ENCODE measurements at places on chromosomes 11 and 22.

DNA sequence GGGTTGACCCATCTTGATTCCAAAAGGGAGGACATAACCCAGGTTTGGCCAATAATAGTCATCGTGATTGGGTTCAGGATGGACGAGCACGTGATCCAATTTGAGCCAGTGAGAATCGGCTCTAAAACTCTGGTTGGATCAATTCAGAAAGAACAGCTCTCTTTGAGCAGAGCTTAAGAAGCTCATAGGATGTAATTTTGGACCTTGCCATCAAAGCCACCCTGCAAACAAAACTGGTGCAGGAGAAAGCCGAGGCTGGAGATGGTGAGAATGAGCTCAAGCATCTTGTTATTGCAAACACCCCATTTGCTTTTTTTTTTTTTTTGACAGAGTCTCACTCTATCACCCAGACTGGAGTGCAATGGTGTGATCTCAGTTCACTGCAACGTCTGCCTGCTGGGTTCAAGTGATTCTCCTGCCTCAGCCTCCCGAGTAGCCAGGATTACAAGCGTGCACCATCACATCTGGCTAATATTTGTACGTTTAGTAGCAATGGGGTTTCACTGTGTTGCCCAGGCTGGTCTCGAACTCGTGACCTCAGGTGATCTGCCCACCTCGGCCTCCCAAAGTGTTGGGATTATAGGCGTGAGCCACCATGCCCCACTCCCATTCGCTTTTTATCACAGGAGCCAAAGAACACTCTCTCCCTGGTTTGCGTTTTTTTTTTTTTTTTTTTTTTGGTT lies 13.8 kb upstream of the MIAT start:
- no peak for DNase-seq

DNA sequence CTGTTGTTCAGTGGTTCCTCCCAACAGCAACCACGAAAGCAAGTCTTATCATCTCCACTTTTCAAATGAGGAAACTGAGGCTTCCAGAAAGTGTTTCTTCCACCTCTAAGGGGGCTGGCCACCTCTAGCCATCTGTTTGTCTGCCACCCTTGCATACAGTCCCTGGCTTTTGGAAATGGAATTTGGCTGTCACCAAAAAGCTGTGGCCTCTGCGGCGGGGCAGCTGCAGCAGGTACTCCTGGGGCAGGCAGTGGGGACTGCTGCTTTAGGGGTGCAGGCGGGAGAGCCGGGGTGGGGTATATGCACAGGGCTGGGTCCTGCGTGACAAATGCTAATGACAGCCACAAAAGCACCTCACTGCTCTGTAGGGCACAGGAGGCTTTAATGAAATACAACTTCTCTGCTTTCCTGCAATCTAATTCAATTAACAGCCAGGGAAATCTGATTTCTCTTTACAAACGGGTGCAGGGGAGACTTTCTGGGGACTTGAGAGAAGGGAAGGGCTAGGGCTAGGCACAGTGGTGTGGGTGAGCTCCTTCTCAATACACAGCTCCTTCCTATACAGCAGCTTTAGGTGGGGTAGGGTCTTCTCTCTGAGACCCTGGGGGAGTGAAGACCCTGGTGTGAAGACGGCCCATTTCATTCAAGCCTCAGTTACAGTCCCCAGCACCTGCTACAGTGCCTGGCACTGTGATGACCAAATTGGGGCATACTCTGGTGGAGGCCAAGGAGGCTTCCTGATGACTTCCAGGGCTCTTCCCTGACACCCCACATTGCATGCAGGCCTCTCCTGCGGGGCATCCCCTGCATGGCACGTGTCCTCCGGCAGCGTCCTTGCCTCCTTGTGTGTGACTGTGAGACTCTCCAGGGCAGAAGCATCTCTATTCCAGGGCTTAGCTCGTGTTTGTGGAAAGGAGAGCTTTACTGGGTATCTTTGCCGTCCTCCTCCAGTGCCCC lies 161.6 kb downstream of the CEP164 start:
- DNase-seq = no peak

DNA sequence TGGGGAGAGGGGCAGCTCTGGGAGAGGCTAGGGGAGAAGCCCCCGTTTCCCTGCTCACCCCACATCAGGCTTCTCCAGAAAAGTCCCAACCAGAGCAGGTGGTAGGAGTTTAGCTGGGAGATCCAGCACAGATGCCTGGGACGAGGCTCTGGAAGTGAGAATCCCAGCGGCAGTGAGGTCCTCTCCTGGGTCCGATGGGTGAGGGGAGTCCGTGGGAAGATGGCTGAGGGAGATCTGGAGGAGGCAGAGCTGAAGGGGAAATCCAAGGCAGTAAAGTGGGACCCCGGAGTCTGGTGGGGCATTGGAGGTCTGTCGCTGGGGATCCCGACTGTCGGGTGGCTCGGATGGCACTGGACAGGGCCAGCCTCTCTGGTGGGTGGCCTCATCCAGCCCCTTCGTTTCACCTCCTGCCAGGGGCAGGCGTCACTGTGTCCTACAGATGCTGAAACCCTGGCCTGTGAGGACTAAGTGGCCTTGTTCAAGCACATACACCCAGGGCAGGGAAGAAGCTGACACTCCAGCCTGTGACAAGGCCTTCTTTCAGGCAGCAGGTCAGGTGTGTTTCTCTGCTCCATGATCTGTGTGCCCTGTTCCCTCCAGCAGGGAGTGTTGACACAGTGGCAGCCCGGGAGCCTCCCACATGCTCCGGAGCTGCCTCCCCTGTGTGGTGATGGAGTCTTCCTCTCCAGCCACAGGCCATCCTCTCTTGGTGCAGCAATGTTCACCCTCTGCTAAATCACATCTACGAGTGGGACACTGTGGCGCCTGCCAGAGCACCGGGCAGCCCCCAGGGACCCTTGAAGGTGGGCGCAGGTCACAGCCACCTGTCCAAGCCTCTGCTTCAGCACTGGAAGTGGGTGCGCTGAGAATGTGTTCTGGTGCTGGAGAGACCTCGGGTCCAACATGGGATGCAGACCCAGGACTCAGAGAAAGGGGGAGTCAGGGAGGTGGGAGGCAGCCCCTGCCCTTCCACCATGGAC lies 850.8 kb downstream of the BRD1 start:
- DNase-seq = no peak

GRCh38 chr22:28116219-28116673 lies 197.2 kb upstream of the PITPNB start:
- no peak for DNase-seq

- no peak for DNase-seq
Observed at GRCh38 chr11:117443266-117444186, 115.9 kb downstream of the CEP164 start.

GRCh38 chr11:110128161-110128560 lies 35.0 kb downstream of the ZC3H12C start:
- DNase-seq = no peak

GRCh38 chr11:18393581-18394274 lies 635 bp upstream of the LDHA start:
- DNase-seq = no peak

GRCh38 chr22:35749808-35750207 lies 32.1 kb downstream of the APOL5 start:
- no peak for DNase-seq

DNA sequence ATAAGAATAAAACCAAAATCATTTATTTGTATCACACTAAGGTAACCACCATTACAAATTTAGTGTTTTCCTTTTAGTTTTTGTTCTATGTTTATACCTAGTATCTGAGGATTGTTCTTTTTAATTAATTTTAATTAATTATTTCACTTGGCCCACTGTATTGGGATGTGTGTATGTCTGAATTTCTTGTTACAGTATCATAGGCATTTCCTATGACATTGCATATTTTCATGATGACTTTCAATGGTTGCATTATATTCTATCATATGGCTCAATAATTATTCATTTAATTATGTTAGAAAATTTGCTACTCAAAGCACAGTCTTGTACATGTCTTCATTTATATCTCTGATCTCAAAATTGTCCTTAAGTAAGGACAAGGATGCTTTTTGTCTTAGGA lies 41.0 kb downstream of the C11orf71 start:
- DNase-seq = no peak

GRCh38 chr11:114089748-114090147 lies 30.2 kb downstream of the ZBTB16 start:
- no peak for DNase-seq

DNA sequence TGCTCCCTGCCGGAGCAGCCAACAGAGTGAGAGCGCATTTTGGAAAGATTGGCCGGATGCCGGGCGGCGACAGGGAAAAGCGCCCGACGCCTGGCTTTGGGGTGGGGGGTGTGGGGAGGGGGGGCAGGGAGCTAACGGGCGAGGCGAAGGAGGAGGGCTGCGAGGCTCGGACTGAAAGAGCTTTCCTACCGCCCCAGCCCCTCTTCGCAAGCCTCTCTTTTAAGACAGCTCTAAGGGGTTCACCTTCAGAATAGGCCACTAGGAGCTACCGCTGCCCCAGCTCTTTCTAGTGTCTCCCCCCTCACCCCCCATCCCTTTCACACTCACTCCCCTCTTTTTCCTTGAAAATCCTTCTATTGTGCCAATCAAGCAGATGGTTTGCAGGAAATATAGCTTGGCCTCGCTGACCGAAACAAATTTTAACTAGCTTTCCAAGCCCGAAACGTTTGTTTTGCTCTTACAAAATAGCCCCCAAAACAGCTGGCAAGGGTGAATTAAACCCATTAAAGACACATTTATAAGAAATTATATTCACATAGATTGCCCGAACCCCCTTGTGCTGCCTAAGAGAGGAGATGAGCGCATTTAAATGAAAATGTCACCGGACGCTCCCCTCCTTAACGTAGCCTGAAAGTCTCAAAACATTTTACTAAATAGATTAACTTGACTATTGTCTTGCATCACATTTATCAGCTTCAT lies 3.7 kb upstream of the DBX1 start:
- no peak for DNase-seq

DNA sequence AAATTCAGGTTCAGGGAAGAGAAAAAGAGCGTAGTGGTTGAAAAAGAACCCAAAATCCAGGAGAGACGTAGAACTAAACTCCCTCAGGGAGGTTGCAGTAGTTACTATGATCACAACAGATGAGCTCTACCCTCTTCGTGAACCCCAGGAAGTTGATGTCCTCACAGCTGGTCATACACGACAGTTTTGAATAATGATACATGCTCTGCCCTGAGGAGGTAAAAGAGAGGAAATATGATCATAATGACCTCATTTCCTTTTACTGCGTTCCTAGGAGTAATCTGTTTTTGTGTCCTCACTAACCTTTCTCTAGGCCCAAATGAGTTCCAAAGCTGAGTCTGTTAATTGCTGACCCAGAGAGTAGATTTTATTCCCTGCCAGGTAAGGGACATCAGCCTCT lies 1.3 kb downstream of the PATE2 start:
- no peak for DNase-seq

DNA sequence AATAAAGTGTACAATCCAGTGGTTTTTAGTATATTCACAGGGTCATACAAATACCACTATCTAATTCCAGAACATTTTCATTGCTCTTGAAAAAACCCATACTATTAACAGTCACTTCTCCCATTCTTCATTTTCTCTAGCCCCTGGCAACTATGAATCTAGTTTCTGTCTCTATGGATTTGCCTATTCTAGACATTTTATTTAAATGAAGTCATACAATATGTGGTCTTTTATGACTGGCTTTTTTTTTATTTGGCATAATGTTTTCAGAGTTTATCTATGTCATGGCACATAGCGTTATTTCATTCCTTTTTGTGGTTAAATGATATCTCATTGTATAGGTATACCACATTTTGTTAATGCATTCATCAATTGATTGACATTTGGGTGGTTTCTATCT lies 59.4 kb downstream of the KDM2A start:
- DNase-seq = no peak

DNA sequence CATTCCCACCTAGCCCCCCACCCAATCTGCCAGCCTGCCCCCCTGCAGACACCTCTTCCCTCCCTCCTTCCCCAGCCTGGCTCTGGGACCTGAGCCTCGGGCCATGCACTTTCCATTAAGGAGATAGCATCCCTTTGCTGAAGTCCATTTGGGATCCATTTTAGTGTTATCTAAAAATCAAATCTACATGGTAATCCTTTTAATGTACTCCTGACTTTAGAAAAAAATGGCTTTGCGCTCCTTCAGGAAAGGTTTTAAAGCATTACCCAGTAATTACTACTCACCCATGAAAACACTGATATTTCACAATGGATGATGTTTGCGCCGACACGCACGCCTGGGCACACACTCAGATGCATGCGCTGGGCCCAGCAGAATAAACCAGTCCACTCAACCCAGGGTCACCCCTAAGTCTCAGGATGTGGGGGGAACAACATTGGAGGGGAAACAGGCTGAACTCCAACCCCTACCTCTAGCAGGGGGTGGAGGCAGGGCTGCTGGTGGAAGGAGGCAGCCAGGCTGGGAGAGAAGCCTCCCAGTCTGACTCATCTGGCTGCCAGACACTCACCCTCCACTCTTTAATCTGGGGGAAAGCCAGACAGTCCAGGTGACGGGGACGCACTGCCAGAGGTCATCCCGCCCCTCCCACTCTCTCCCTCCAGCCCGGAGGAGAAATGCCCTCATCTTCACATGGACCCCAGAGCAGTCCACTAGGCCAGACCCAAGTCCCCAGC lies 29.8 kb downstream of the LMO1 start:
- DNase-seq = no peak

GRCh38 chr11:62595124-62595523 lies 3.8 kb upstream of the TUT1 start:
- DNase-seq = no peak

DNA sequence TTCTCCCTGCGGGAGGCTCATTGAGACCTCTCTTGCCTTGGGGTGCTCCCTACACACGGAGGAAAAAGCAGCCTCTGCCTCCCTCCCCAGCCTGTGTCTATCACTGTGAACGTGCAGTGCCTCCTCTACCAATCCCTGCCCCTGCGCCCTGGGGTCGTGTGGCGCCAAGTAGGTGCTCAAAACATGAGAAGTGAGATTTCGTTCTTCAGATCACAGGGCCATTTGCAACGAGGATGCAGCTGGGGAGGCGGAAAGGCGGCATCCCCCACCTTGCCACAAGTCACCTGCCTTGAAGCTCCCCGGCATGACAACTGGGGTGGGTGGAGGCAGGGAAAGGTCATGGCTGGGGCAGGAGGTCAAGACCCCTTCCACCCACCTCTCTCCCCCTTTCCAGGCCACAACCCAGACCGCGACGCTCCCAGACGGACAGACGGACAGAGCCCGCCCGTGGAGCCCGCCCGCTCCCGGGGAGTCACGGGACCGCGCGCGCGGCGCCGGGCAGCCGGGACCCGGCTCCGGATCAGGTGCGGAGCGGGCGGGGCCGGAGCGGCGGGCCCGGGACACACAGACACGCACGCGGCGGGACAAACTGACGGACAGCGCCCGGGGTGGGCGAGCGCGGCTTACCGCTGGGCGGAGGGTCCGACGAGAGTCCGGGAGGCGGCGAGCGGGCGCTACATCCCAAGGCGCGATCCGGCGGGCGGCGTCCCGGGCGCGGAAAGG lies 485 bp downstream of the KCNJ4 start:
- no peak for DNase-seq

GRCh38 chr11:70886256-70886655 lies 366.1 kb downstream of the SHANK2 start:
- DNase-seq = no peak

DNA sequence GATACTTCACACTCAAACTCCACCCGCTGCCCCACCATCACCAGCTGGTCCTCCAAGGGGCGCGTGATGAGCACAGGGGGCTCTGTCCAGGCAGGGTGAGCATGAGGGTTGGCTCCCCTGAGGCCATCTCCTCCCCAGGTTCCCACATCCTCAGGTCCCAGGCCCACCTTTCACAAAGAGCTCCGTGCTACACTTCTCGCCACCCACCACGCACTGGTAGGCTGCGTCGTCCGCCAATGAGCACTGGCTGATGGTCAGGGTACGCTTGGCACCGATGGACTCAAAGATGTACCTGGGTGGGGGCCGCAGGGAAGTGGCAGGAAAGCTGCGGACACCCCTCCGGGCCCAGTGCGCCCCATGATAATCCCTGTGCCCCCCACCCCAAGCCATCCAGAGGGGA lies 9.6 kb downstream of the MYBPC3 start:
- no peak for DNase-seq

- no peak for DNase-seq
Observed at GRCh38 chr22:44439356-44440223, 58.4 kb downstream of the RTL6 start.
